ENCODE measurements at places on chromosomes 2 and 18.
A peak's percentile ranks its signal among the peaks of the same experiment; 100 is the strongest.

DNA sequence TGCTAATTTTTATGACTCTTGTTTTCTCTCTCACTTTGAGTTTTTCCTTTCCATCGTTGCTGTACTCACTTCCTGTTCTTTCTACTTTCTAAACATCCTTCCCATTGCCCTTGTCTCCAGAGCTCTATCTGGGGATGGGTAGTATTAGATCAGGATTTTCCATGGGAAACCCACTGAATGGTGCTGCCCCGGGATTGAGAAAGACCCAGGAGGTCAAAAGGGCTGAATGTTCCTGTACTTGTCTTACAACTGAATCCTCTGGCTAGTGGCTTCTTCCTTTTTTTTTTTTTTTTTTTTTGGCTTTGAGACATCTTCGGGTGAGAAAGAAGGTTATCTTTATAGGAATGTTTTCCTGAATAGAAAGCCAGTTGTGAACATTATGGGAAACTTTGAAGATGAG is 364.8 kb upstream of the SLC14A2 start:
- DNase-seq, result no peak

DNA sequence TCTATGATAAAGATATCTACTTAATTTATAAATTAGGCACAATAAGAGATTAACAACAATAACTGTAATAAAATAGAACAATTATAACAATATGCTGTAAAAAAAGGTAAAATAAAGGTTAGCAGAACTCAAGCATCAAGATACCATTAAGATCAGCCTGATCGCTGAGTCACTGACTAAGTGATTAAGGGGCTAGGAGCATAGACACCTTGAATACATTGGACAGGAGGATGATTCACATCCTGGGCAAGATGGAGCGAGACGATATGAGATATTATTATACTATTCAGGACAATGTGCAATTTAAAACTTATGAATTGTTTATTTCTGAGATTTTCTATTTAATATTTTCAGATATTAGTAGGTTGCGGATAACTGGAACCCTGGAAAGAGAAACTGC is 1277.8 kb upstream of the ZEB2 start:
- DNase-seq, result no peak

DNA sequence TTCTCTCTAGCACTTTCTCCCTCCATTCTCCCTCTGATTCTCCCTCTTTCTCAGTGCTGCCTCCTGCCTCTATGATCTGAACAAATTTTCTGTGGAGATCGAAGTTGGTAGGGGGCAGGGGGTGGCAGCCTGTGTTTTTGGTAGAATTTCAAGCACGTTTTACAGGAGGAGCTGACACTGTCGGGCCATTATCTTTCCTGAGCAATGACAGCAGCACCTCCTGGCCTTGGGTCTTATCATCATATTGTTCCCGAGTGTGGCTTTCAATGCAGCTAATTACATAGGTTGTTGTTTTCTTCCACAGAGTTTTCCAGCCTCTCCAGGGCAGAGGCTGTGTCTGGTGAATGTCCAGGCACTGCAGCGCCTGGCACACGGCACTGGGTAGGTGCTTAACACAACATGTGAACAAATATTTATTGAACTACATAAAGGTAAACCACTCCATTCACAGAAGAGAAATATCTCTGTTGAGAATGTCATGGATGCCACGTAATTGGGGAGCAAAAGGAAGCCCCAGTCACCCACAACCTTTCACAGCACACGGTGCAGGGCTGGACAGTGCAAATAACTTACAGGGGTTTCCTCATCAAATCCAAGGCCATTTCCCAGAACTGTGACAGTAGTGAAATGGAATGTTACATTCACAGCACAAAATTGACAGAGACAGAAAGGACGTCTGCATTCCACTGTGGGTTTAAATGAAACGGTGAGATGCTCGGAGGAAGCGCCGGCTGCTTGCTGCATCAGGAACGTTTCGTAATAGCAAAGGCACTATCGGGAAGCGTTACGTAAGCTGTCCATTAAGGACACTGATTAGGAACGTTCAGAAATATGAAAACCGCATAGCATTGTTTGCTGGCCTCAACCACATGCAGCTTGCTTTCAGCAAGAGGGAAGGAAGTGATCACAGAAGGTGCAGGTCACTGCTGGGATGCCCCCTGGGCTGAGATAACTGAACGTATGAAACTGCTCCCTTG is 6.5 kb upstream of the KCNG2 start:
- DNase-seq, result peak; percentile 61

DNA sequence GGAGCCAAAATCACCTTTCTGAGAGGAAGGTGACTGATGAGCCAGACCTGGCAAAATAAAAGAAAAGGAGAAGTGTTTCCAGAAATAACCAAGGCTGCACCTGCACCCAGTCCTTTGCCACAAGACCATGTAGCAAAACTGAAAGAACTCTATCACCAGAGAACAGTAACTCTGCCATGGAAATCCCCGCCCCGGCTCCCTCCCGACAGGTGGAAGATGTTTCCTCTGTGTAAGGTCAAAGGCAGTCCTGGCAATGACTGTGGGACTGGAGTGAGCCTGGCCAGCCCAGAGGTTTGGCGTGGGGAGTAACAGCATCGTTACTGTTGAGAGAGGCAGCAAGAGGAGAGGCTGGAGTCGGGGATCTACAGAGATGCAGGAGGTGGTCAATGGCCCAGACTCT is 42.3 kb downstream of the SPRED2 start:
- DNase-seq, result no peak

DNA sequence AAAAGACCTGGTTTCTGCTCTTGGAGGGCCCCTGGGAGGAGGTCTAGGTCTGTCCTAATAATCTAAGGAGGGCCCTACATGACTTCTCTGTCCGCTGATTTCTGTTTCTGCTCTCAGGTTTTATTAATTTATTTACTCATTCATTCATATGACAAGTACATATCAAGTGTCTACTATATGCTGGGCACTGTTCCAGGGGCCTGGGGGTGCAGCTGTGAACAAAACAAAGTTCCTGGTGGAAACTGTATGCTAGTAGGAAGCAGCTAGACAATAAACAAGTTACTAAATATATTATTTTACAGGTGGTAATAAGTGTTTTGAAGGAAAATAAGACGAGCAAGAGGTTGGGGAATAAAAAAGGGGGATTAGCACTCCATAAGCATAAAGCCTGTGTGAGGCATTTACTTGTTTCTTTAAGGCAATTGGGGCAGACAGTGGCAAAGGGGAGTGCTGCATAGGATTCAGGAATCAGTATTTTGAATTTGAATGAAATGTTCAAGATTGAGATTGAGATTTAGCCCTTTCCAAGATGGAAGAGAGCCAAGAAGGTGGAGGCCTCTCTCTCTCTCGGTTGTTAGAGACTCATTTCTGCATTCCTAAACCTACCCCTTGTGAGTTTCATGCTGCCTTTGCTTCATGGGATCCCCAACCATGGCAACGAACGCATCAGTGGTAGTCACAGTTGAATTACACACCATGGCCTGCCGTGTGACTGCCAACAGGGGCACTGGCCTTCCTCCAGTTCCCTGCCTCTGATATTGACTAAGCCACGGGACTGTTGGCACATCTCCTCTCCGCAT is 28.3 kb downstream of the DRC1 start:
- DNase-seq, result peak; percentile 36

DNA sequence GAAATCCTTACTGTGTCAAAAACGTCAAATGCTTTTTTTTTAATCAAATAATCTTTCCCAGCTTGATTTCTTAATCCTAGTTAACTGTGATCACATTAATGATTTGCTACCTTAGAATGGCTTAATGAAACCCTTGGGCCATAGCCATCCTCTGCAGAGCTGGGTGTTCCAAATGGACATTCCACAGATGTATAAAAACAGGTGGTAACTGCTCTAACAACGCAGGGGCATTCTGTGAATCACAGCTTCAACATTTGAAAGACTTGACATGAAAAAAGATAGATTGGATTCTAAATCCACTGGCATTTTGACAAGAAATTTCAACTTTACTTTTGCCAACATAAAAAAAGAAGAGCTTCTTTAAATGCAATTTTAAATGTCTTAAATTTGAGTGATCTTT is 69.8 kb upstream of the RASGRP3 start:
- DNase-seq, result no peak

DNA sequence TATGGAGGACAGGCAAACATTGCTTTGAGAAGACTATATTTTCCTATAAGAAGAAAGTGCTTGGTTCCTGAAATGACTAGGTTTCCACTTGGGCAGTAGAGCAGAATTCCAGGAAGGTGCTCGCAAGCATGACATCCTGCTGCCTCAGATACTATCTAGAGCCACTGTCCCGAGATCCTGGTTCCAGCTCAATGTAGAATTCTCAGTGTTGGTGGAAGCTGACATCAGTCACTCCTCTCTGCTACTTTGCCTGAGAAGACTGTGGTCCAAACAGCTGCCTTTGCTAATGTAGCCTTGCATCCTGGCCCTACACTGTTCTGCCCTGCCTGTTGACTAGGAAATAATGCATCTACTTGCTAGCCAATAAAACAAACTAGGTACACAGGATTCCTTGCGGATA is 50.0 kb upstream of the ITGA6 start:
- DNase-seq, result no peak

DNA sequence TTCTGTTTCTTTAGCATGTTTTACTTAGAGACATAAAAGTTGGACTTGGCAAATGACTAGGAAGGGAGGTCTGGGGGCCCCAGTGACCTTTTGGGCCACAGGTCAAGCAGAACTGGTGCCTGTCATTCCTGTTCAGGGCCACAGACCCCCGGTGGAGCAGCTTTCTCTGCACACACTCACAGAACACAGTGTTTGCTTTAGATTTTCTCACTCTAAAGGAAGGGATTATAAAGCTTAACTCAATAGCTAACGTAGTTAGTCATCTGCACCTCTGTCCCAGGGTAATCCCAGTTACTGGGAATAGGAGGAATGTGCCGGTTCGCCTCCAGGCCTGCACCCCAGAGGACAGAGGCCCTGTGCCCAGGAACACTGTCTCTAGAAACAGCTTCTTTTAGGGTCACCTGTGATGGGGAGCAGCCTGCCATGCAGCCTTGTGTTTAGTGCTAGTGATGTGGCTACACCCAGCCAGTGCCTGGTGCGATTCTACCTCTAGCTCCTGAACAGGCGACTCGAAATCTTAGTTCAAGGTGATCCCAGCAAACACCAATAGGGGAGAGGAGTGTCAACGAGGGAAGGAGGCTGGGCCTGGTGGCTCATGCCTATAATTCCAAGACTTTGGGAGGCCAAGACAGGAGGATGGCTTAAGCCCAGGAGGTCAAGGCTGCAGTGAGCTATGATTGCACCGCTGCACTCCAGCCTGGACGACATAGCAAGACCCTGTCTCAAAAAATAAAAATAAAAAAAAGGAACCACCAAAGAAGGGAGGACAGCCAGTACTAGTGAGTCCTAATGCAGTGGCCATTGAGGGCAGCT is 11.6 kb downstream of the SPATA3 start:
- no peak for DNase-seq

GRCh38 chr2:12560618-12561017 is 156.1 kb upstream of the TRIB2 start:
- DNase-seq, result no peak

DNA sequence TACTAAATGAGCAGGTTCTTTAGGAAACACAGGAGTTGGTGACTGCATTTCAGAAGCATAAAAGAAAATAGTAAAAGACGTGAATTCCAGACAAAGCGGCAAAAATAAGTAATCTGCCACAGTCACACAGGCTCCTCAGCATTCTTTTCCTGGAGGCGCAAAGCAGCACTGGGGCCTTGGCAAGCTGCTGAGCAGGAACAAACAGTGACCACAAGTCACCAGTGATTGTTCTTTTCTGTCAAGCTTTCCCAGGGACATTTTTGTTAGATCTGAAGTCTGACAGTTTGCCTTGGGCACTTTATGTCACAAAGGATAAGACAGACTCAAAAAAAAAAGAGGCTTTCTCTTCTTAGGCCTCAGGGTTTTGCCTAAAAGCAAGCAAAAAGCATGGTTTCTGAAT is 216.2 kb downstream of the CDH20 start:
- DNase-seq, result no peak

GRCh38 chr18:75350512-75350839 is 77.0 kb downstream of the SMIM21 start:
- DNase-seq, result no peak

DNA sequence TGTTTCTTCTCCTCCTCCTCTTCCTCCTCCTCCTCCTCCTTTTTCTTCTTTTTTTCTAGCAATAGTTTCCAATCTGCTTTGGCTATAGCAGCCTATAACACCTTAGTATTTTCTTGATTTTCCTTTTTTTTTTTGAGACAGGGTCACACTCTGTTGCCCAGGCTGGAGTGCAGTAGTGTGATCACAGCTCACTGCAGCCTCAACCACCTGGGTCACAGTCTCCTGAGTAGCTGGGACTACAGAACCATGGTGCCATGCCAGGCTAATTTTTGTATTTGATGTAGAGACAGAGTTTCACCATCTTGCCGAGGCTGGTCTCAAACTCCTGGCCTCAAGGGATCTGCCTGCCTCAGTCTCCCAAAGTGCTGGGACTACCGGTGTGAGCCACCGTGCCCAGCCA is 10.7 kb upstream of the THNSL2 start:
- no peak for DNase-seq

GRCh38 chr2:69704446-69704845 is 37.5 kb upstream of the ANXA4 start:
- DNase-seq, result no peak

DNA sequence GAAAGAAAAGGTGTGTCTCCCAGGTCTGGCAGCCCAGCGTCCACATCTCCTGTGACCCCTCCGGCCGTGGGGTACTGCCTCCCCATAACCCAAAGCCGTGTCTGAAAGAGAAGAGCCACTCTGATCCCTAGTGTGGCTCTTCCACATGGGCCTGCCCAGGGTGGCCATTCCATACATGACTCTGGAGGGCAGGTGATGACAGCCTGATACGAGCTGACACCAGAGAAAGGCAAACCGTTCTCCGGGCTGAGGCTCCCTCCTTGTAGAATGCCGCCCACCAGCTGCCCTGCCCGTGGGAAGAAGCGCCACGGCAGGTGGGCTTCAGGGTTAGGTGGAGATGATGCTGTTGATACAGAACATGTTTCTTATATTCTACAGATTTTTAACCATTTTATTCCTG is 451.6 kb upstream of the SALL3 start:
- DNase-seq, result no peak

- no peak for DNase-seq
Measured at GRCh38 chr2:71611247-71611646, 157.9 kb downstream of the DYSF start.

- no peak for DNase-seq
Measured at GRCh38 chr18:56030060-56030459, 442.1 kb upstream of the TCF4 start.

DNA sequence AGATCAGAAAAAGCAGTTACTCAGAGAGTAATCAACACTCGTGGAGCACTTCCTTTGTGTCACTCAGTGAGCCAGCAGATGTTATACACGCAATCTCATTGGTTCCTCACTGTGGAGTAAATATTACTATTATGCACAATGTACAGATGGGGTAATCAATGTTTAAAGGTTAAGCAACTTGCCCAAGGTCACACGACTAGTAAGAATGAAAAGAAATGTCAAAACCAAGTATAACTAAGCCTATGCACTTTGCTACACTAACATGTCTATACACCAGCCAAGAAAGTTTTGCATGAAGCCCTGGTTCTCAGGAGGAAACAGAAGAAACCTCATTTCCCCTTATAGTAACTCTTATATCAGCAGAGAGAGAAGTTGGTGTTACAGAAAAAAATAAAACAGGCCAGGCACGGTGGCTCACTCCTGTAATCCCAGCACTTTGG is 5.4 kb downstream of the METTL21A start:
- no peak for DNase-seq
